Activated CD4-positive, alpha-beta T cell treated with anti-CD3 and anti-CD28 coated beads for 48 hours (primary cell): ENCODE measurements at places on chromosomes 16 and 17.

DNA sequence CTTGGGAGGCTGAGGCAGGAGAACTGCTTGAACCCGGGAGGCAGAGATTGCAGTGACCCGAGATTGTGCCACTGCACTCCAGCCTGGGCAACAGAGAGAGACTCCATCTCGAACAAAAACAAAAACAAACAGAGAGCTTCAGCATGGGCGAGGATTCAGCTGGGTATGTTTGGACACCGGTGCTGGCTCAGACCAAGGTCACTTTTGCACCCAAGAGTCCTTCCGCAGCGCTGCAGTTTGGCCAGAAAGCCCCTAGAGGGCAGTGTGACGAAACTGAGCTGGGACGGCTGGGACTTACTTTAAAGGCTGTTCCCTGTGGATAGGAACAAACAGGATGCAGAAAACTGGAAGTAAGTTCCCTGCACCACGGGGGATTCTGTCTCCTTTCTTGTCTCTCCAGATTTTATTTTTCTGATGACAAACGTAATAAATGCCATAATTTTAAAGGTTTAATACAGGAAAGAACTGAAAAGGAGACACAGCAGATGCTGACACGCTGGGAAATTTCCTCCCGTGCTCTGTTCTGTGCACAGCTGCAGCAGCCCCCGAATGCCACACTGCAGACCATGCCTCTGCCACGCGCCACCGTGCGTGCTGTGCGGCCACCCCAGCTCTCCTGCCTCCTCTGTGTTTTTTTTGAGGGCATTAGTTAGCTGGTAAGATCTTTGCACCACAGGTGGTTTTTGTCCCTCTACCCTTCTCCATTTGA is 25.2 kb upstream of the USP36 start:
- peak; percentile 77 for DNase-seq

DNA sequence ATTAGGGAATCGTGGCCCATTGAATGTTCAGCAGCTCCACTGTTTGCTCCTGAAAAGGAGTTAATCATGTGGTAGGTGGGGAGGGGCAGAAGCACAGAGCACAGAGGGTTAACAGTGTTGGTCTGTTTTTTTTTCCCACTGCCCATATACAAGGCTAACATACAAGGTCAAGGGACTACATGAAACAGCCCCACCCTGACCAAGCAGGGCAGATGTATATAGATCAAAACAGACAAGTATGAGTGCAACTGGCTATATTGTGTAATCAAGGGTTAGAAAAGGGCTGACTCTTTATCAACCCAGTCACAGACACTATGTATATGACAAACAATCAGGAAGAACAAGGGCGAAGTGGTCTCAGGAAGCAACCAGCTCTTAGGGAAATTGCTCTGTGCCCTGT is 186.6 kb upstream of the CDH11 start:
- no peak for DNase-seq

GRCh38 chr16:84652566-84652965 is 4.3 kb downstream of the KLHL36 start:
- peak; percentile 20 for DNase-seq

GRCh38 chr17:43403846-43404245 is 5.1 kb downstream of the ARL4D start:
- no peak for DNase-seq

DNA sequence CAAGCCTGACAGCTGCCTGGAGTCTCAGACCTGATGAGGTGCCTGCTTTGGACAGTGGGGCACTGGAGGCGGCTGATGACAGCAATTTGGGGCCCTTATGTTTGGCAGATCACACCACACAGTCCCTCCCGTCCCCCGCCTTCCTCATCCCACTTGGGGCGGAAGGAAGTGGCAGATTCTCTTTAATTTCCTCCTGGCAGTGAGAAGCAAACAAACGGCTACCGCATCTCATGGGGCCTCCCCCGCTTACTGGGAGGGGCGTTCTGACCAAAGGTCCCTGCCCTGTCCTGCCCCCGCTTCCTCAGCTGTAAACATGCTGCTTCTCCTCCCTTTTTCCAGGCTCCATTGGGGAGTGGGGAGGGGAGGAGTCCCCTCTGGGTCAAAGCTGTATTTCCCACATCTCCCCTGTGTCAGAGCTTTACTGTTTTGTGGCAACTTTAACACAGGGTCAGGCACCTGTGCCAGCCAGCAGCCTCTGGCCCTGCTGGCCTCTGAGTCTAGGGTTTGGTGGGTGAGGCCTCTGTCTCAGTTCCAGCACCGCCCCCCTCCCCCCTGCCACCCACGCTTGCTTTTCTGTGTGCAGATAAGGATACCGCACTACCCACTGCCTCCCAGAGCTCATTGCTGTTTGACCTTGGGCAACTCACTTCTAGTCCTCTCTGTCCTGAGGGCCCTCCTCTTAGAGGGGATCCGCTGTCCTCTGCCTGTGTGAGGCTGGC is 5.4 kb upstream of the NFATC3 start:
- peak; percentile 81 for DNase-seq

- DNase-seq, result no peak
Measured at GRCh38 chr16:52265446-52265861, 281.5 kb downstream of the TOX3 start.

DNA sequence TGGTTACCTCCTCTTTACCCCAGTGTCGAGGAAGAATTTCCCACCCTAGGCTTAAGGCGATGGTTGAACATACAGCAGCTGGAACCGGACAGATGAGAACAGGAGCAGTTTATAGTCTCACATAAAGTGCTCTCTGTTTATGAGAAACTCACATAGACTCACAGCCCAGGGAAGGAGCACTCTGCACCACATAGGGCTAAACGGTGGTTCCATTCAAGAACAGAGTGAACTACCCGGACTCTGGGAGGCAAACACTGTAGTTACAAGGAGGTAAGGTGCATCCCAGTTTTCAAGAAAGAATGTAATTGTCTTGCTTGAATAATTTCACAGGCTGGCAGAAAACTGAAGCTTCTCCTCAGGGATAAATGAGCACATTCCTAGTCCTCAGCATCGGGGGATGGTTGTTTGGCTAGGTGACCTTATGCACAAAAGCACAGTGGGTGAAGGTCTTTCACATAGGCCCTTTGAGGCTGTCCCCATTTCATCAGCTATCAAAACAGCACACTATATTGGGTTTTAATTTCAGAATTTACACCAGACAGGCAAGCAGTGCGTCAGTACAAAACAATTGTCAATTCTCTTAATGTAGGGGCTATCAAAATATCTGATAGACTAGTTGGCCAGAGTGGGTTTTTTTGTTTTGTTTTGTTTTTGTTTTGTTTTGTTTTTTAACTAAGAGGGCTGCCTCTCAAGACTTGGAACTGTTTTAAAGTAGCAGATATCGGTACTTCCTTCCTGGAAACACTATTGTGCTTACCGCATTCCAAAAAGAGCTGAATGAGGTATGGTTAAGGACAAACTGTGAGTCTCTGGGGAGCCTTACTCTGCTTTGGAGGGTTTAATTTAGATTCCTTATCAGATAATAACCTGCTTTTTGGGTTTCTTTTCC is 918.1 kb upstream of the CDH8 start:
- DNase-seq, result no peak

DNA sequence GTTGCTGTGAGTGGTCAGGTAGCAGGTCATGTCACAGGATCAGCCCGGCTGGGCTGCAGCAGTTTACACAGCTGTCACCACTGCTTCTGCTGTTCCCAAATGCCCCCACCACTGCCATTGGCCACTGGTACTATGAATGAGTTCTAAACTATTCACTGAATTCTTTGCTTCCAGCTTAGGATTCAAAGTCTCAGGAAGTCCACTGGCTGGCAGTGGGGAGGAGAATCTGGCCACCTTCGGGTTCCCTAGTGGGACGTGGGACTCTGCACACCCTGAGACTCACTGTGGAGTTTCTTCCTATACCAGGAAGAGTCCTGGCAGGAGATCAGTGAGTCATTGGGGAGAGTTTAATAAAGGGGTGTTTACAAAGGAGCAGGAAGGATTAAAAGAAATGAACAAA is 6.9 kb downstream of the MT1X start:
- no peak for DNase-seq

DNA sequence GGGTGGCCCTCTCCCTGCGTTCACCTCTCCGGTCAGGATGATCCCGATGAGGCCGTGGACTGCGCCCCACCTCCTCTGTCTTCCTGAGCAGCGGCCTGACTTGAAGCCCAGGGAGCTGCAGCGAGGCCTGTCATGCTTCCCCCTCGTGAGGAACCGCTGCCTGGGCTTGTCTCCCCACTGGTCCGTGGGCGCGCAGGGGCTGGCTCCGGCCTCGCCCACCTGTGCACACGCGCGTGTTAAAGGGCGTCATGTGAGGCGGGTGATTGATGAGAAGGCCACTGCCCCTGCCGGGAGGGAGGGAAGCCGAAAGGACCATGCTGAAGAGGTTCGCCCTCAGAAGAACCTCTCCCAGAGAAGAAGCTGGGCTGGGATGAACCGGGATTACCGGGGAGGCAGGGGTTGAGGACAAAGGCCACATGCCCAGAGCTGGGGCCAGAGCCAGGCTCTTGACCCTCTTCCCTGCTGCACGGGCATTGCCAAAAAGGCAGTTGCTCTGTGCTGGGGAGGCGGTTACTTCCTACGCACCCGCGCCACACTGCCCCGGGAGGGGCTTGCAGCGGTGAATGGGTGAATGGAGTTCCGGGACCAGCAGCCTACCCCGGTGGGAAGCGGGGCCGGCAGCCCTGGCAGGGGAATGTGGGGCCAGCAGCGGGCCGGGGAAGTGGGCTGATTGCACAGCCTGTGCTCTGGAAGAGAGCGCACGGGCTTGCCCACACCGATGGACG is 85.9 kb upstream of the GSE1 start:
- DNase-seq, result no peak

GRCh38 chr16:72886346-72886974 is 161.5 kb downstream of the ZFHX3 start:
- DNase-seq, result no peak

GRCh38 chr17:40355123-40355803 is 9.3 kb downstream of the GJD3 start:
- DNase-seq, result peak; percentile 85

DNA sequence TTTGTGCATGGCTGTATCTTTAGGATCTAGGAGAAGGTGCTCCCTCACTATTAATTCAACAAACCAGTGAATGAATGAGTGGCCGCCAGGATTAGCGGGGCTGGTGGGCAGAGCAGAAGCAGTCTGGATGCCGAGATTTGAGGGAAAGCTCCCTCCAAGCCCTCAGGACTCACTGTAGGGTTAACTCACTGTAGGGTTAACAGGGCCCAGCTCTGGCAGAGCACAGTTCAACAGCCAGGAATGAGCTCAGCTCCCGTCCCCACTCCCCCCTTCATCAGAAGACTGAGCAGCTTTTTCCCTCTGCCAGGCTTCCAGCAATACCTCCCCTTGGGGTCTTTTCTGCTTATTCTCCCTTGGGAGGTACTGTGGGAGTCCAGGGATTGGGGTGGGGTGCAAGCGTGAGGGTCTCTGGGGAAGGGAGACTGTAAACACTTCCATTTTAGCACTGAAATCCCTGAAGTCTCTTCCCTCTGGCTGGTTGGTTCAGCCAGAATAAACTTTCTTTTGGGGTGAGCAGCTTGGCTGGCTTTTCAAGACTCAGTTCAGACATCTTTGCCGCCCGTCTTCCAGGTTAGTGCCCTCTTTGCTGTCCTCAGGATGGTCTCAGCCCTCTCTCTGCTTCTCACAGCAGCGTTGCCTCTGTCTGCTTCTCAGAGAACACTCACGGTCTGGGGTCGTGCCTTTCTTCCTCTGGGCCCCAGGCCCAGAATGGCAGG is 53.7 kb upstream of the WSB1 start:
- no peak for DNase-seq

DNA sequence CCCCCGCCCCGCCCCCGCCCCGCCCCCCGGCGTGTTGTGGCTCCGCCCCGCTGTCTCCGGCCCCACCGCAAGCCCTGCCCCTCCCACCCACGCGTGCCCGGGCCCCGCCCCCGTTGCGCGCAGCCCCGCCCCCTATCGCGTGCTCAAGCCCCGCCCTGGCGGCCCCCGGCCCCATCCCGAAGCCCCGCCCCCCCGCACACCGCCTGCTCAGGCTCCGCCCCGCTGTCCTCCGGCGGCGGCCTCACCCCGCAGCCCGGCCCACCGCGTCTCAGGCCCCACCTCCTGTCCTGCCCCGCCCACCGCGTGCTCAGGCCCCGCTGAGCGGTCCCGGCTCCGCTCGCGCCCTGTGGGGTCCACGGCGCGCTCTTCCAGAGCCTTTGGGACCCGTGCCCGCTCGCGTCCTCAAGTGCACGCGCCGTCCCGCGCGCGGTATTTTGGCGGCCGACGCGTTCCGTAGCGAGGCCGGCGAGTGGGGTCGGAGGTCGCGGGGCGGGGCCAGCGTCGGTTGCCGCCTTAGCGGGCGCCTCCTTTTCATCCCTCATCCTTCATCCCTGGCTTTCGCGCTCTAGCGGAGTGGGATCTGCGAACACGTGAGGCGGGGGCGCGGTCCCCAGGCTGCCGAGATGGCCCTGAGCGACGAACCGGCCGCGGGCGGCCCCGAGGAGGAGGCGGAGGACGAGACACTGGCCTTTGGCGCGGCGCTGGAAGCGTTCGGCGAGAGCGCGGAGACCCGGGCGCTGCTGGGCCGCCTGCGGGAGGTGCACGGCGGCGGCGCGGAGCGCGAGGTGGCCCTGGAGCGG is at the start of gene TBCD:
TBCD (plus strand) TSS at position 495 of the 800 bp plus-strand sequence; CDS start at position 624, 129 bp downstream.
- peak; percentile 90 for DNase-seq

DNA sequence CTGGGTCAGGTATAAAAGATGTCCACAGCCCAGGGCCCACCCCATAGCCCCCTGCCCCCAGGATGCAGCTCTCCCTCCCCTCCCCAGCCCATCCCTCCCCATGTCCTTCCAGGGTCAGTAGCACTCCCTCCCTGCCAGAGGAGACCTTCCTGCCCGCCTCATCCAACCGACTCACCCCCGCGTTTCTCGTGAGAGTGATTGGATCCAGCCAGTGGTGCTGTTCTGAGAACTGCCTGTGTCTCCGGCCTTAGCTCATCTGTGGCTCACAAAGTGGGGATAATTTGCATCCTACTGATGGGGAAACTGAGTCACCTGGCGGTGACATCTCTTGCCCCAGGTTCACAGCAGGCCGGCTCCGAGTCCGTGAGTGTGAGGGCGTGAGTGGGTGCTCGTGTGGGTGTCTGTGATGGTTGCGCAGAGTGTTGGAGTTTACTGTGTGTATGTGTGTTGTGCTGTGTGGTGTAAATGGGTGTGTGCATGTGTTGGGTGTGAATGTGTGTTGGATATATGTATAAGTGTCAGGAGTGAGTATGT is 90.7 kb upstream of the GSE1 start:
- no peak for DNase-seq

DNA sequence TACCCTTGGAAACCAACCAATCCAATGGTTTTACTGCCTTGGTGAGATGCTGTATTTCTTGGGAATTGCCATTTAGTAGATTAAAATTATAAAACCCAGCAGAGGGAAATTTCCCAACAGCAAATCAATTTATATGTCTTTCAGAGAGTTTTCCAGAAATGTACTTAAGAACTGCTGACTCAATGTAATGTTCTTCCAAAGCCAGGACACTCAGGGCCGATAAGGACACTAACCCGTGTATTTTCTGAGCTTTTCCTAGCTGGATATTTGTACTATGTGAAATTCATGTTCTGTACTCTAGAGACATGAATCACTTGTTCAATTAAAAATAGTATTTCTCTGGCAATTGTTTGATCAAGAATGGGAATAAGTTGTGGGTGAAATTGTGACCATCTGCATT is 121.4 kb downstream of the KCNJ2 start:
- no peak for DNase-seq

GRCh38 chr16:51458356-51459140 is 307.5 kb upstream of the SALL1 start:
- no peak for DNase-seq
